ENCODE measurements at places on chromosomes 4 and X.

GRCh38 chrX:150365051-150365989, 2.2 kb downstream of the MAMLD1 start:
- peak; percentile 45 for DNase-seq

DNA sequence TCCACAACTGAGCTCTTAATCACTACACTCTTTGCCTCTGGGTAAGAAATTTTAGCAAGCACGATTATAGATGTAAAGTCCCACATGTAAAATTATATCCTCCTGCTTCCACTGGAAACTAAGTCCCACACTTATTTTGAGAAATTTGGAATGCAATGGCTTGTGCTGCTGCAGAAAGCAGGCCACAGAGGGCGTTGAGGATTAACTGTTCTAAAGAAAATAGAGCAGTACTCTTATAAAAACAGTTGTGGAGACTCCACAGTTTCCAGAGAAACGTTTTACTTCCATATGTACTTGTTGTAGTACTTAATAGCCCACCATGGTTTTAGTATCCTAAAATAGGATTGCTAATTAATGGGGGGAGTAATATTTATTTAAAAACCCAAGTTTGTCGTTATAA, 1.7 kb upstream of the CENPC start:
- DNase-seq: no peak

DNA sequence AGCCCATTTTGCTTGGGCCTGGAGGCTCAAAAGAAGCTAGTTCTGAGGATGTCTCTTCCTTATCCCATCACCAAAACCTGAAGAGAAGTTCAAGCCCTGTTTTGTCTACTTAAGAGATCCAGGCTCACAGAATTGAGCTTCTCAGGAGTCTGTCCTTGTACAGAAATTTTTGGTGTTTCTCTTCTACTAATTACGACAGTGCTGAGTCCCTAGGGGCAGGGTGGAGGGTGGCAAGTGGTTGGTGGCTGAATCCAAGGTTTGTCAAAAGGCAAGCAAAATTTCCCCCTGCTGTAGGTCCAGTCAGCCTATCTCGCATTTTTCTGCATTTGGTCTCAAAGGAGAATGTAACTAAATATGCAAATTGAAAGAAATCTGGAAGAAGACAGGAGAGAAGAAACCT, 377.9 kb downstream of the SMARCA1 start:
- no peak for DNase-seq

- DNase-seq: no peak
Measured at GRCh38 chr4:14247767-14248166, 620.2 kb upstream of the BOD1L1 start.

GRCh38 chr4:141041021-141041476, 92.2 kb downstream of the RNF150 start:
- DNase-seq: no peak

GRCh38 chrX:25343060-25343459, 327.3 kb upstream of the ARX start:
- no peak for DNase-seq

GRCh38 chr4:147498031-147498660, 17.2 kb downstream of the EDNRA start:
- DNase-seq: no peak

GRCh38 chr4:54440394-54441136, 211.5 kb downstream of the PDGFRA start:
- no peak for DNase-seq

DNA sequence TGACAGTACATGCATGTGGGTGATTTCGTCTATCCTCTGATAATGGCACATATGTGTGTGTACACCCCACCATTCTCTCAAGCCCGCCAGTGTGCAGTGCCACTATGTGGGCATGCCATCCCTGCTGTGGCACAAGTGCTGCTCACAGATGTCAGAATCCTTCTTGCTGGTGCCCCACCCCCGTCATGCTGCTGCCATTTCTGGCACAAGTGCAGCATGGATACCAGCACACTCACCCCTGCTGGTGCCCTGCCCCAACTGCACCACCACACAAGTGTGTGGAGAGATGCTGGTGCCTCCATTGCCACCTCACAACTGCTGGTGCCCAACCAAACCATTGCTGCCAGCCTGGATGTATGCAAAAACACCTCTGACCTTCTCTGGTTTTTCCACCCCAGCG, 1133.8 kb downstream of the TECRL start:
- DNase-seq: no peak

- no peak for DNase-seq
Measured at GRCh38 chrX:153925387-153925738, 701 bp downstream of the ARHGAP4 start.

- DNase-seq: no peak
Measured at GRCh38 chr4:188370777-188371176, 231.5 kb downstream of the TRIML1 start.

DNA sequence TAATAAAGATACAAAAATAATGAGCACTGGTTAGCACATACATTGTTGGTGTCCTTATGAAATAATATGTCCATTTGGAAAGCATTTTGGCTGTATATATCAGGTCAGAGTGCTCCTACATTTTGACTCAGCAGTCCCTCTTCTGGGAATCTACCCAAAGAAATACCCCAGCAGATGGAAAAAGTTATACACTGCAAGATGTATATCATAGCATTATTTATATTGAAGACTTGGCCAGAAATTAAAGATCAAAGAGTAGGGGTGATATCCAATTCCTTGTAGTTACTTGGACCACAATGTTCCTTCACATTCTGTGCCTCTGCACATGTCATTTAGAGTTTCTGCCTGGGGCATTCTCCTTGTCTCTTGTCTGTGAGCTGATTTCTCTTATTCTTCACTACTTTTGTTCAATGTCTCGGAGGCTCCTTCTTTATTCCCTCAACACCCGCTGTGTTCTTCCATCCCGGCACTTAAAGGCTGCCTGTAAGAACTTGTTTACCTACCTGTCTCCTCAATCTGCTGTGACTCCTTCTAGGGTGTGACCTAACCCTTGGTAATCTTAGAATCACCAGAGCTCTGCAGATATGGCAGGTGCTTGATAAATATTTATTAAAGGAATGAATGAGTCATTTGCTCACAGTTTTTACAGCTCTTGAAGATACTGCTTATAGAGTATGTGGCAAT, 3.1 kb upstream of the TSPAN5 start:
- DNase-seq: no peak

- DNase-seq: no peak
Measured at GRCh38 chr4:153579872-153580271, 104.2 kb upstream of the TLR2 start.

- no peak for DNase-seq
Measured at GRCh38 chrX:104482757-104483156, 83.2 kb upstream of the IL1RAPL2 start.

GRCh38 chr4:185742766-185743165, 69.2 kb downstream of the SORBS2 start:
- DNase-seq: no peak

DNA sequence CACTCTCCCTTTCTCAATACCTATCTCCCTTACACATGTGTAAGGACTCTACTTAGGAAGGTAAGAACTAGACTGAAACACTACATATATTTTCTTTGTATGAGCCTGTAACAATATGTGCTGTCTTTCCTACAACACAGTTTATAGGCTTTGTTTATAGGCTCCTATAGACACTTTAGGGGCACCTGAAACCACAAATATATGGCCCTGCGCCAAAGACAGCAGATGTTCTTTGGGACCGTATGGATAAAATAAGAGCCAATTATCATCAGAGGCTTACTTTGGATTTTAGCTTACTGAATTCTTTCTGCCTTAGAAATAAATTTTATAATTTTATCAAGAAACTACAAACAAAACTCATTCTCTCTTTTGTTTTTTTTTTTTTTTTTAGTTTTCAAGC, 16.6 kb upstream of the CXCL3 start:
- DNase-seq: no peak

GRCh38 chr4:37537484-37537883, 148.7 kb downstream of the RELL1 start:
- DNase-seq: no peak

- DNase-seq: no peak
Measured at GRCh38 chrX:148722966-148723365, 222.5 kb downstream of the AFF2 start.

DNA sequence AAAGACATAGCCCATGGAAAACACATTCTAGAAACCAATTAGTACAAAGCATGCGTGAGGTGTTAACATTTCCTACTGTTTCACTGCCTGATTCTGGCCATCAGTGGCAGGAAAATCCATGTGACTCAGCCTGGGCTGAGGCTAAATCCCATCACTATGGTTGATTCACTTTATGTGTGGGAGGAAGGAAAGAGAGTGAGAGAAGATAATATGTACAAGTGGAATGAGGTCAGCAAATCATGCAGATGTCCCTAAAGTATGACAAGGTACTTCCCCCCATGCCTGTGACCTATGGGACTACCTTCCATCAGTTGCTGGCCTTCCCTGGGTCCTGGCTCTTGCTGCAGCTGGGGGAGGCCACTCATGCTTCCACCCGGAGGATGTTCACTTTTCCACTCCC, 64.2 kb upstream of the MAP3K15 start:
- no peak for DNase-seq

GRCh38 chr4:155973639-155974475, 20.2 kb upstream of the CTSO start:
- DNase-seq: no peak

DNA sequence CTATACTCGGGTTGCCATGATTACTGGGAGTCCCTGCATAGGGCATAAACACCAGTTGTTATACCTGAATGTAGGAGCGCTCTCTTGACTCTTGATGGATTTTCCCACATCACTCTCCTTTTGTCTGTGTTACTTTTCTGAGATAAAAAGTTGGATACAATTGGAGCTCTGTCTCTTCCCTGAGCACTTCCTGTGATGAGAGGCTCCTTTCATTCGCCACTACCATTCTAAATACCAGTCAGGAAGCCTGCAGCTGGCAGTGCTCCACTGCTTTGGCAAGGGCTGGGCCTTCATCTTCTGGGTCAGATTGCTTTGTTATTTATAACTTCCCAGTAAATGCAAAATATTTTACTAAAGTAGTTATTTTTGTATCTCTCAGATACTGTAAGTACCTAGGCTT, 13.9 kb downstream of the TCEANC start:
- DNase-seq: no peak

DNA sequence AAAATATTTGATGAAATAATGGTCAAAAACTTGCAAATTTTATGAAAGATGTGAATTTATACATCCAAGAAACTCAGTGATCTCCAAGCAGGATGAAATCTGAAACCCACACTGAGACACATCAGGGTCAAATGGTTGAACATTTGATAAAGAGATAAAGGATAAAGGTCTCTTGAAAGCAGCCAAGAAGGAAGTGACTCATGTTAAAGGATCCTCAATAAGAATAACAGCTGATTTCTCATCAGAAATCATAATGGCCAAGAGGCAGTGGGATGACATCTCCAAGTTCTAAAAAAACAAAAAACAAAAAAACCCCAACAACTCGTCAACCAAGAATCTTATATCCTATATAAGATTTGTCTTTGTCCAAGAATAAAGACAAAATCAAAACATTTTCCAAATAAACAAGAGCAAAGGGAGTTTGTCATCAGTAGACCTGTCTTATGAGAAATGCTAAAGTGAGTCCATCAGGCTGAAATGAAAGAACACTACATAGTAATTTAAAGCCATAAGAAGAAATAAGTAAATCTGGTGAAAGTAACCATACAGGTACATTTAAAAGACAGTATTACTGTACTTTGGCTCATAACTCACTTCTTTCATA, 121.7 kb downstream of the PDS5A start:
- no peak for DNase-seq

- no peak for DNase-seq
Measured at GRCh38 chr4:2914256-2915126, 48.7 kb downstream of the NOP14 start.

- DNase-seq: no peak
Measured at GRCh38 chr4:82528868-82529267, 32.9 kb downstream of the TMEM150C start.

DNA sequence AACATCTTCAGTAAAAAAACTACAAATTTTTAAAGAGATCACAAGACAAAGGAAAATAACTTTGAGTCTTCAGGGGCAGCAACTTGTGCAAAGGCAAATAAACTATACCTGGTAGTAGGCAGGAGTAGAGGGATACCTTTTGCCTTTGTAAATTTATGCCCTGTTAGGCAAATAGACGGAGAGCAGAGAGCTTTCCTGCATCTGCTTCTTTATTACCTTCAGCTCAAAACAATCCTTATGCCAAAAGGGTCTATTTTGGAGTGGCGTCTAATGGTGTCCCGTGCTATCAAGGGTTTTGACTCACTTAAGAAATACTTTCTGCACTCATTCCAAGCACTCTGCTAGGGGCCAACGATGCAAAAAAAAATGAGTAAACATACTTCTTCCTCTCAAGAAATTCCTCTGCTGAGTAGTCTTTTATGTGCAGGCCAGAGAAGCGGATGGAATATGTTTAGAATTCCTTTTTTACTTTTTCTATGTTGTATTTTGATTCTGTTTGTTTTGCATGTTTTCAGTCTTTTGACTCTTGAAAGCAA, 131.9 kb downstream of the ANXA5 start:
- DNase-seq: no peak

Data from stimulated activated CD4-positive, alpha-beta T cell treated with anti-CD3 and anti-CD28 coated beads, Interleukin-4, amount 100 ng/mL, for 4 hours (primary cell).